ENCODE measurements at places on chromosomes 1 and 21.

GRCh38 chr1:99945174-99945573, 24.6 kb upstream of the SLC35A3 start:
- DNase-seq = no peak

GRCh38 chr1:185014941-185015340, 30.4 kb upstream of the RNF2 start:
- no peak for DNase-seq

DNA sequence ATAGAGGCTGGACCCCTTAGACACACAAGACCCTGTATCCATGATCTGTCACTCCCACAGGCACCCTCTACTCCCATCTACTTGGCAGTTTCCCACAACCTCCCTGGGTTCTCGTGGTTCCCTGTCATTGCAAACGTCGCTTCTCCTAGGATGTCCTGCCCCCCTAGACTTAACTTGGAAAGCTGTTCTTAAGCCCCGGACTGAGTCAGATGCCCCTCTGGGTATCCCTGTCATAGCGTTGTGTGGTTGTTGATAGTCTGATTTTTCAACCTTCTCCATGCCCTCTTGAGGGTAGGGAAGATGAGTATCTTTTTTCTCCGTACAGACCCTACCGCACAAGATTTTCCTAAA, 11.8 kb downstream of the RCC1 start:
- DNase-seq = no peak

DNA sequence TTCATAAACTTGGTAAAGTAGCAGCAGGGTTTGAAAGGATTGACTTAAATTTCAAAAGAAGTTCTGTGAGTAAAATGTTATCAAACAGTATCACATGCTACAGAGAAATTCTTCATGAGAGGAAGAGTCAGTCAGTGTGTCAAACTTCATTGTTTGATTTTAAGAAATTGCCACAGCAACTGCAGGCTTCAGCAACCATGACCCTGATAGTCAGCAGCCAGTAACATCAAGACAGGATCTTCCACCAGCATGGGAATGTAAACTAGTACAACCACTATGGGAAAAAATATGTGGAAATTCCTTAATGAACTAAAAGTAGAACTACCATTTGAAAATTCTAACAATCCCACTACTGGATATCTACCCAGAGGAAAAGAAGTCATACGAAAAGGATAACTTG, 11.5 kb downstream of the MAEL start:
- DNase-seq = no peak

- DNase-seq = no peak
Observed at GRCh38 chr1:183792300-183792699, 12.6 kb upstream of the RGL1 start.

DNA sequence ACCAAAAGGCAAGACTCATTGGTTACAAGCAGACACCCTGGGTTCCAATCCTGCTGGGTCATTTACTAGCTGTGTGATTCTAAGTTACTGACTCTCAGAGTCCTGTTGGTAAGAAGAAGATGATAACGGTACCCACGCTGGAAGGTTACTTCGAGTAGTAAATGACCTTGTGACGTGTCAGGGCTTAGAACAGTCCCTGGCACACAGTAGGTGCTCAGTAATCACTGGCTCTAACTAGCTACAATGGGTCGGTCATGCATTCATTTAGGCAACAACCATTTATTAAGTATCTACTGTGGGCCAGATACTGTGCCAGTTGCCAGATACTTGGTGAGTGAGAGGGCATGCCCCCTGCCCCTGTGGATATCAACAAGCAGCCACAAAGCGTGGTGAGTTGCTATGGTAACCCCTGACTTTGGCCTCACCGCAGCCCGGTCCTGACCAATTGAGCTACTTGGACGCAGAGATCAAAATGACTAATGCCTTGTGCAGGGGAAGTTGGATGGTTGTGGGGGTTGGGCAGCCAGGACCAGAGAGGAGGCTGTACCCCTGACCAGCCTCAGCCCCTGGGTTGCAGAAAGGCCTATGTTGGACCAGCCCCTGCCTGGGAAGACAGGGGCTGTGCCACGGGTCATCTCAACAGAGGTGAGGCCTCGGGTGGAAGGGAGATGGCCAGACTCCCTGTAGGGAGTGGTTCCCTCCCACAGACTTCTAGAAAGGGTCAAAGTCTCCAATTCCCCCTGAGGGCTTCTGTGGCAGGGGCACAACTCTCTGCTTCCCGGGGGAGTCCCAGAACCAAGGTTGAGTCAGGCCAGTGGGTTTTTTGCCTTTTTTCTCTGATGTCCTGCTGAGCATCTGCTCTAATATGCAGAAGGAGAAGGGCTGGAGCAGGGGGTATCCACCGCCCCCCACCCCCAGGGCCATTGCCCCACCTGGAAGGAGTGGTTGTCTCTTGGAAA, 16.0 kb downstream of the DHRS3 start:
- DNase-seq = no peak

- no peak for DNase-seq
Observed at GRCh38 chr1:180261524-180262155, 31.6 kb downstream of the LHX4 start.
